HCEC 1CT (cell line): ENCODE measurements at places on chromosomes 13 and 19.
A peak's percentile ranks its signal among the peaks of the same experiment; 100 is the strongest.

DNA sequence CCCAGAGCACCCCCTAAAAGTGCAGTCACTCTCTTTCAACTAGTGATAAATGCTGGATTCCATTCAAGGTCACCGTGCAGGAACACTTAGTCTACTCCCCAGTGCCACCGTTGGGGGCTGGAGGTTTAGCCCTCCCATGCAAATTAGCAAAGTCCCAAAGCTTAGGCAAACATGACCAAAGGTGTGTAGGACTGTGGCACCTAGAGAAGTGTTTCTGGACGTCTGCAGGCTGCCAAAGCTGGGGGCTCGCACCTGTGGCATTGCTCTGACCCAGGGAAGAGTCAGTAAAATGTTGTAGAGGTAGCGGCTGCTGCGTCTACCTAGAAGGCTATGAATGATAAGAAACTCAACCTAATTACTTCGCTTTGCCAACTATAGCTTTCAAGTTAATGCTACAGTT is 13.9 kb downstream of the COL4A1 start:
- no peak for DNase-seq

DNA sequence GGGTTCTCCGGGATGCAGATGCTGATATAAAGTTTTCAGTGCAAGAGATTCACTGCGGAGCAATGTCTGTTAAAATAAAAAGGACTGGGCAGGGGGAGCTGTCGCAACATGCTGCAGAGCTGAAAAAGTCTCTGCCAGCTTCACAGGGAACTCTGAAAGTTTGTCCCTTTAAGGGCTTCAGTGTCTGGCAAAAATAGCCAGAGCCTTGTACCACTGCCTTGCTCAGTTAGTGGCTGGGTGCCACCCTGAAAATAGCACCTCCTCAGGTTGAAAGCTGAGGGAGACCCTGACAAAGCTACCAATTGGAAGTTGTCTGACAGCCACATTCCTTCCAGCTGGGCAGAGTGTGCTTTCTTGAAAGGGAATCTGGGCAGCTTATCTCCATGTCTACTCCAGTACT is 3.0 kb upstream of the NDFIP2 start:
- DNase-seq = no peak

DNA sequence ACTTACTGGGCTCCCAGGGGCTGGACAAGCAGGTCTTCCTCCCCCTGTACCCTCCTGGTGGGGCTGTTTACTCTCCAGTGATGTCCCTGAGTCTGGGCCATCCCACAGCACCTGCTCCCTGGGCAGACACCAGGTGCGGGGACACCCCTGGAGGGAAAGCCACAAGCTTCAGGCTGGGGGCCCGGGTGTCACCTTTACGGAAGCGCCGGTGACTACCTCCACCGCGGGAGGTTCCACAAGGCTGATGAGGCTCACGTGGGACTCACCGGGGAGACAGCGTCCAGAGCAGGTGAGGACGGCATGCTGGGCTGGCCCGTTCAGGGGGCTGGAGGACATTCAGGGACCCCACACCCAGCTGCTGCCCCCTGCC is 24.9 kb downstream of the NFILZ start:
- no peak for DNase-seq

GRCh38 chr19:12555456-12555930 is 4.2 kb upstream of the ZNF564 start:
- DNase-seq = no peak

GRCh38 chr13:80547885-80548825 is 207.2 kb upstream of the SPRY2 start:
- peak; percentile 69 for DNase-seq

DNA sequence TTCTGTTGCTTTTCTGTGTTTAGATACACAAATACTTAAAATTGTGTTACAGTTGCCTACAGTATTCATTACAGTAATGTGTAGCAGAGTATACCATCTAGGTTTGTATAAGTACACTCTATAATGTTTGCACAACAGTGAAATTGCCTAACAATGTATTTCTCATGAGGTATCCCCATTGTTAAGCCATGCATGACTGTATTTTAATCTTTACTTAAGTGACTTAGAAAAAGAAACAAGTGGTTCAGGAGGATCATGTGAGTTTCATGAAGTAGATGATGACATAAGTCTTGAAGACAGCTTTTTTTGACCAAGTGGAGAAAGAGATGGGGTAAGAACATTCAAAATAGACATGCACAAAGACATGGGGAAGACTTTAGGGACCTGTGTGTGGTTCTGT is 8.4 kb upstream of the KCTD4 start:
- peak; percentile 42 for DNase-seq
